ENCODE measurements at places on chromosomes 3 and 15.

GRCh38 chr3:165839296-165840076 lies 2.3 kb upstream of the BCHE start:
- no peak for DNase-seq

DNA sequence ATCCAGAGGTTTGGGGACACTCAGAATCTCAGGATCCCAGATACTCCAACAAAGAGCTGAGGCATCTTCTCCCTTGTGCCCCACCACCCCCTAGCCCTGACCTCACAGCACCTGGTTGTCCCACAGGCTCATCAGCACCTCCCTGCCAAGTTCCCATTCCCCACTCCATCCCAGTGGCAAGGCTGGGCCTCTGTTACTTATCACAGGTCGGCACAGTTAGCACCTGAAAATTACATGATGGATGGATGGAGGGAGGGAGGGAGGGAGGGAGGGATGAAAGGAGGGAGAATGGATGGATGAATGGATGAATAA lies 12.8 kb downstream of the MYL3 start:
- no peak for DNase-seq

DNA sequence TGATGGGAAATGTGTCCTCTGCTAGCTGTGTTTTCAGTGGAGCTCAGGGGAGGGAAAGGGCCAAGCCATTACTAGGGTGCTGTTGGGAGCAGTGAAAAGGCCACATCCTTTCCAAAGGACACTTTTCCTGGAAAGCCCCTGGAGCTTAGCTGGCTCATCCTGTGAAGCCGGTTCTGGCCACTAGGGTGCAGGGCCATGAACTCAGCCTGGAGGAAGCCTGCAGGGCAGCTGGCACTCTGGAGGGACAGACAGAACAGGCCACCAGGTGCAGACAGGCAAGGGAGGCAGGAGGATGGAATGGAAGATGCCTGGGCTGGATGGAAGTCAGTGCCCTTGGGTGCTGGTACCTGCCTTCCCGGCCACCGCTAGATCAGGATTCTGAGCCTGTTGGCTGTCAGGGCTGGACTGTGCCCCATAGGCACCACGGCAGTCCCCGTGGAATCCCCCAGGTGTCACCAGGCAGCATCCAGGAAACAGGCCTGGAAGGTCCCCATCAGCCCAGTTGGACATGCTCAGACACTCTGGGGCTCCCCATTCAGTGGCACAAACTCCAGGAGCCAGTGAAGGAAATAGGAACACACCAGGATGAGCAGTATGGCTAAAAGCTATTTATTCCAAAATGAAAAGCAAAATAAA lies 76.2 kb upstream of the C2CD4B start:
- no peak for DNase-seq

GRCh38 chr15:58590926-58591325 lies 158.6 kb downstream of the ADAM10 start:
- DNase-seq = no peak

- DNase-seq = no peak
These were observed 96.0 kb downstream of the LSM3 start for GRCh38 chr3:14274612-14274936.

All from stimulated activated CD8-positive, alpha-beta memory T cell treated with anti-CD3 and anti-CD28 coated beads, Interleukin-4, amount 100 ng/mL, for 24 hours (primary cell).